ENCODE measurements at places on chromosomes 6 and 20.

DNA sequence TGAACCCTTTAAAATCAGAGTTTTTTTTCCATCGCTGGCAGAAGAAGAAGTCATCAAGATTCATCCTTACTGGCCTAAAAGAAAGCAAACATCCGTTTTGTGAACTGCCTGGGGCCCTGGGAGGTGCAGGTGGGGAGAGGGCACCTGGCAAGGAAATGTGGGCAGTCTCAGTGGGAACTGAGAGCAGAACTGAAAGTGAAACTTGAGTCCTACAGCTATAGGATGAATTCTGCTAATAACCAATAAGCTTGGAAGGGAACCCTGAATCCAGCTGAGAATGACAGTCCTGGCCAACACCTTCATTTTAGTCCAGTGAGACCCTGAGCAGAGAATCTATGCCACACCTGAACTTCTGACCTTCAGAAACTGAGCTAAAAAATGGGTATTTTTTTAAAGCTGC lies 130.1 kb upstream of the ASCC3 start:
- DNase-seq, result no peak

DNA sequence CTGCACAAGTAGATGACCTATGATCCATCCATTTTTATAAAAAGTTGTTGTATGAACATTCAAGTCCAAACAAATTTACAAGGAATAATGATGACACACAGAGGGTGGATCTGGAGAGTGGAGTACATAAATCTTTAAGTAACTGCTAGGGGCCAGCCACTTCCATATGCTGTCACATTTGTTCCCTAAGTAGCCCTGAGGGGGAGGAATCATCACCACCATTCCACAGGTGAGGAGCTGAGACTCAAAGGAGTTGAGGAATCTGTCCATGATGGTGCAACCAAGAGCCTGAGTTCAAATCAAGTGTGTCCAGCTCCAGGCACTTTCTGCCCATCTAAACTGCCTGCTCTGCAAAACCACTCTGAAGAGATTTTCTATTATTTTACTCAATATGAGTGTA lies 132.1 kb downstream of the AIG1 start:
- DNase-seq, result no peak

GRCh38 chr6:33700391-33701050 lies 11.0 kb downstream of the UQCC2 start:
- DNase-seq, result no peak

DNA sequence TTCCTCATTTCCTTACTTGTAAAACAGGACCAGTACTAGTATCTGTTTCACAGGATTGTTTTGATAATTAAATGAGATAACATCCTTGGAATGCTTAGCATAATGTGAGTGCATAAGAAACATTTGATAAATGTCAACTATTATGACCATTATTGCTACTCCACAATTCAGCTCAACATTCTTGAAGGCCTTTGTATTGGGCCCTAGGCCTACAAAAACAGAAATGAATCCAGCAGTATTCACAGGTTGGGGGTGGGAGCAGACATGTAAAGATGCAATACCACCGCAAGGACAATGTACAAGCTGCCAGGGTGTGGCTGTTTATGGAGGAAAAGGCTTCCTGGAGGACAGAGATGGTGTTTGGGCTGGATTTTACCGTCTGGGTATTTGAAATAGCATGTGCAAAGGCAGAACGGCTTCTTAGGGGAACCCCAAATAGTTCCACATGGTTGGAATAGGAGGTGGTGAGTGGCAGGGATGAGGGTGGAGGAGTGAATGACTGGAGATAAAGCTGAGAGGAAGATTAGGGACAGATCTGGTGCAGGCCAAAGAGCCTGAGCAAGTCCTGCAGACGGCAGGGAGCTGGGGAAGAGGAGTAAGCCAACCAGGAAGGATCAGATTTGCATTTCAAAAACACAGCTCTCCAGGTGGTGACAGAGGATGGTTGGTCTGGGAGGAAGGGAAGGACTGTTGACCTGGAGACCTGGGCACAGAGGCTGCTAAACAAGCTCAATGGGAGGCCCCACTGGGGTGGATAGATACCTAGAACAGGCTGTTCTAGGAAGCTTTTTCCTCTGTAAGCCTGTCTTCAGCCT lies 57.0 kb upstream of the EPB41L1 start:
- no peak for DNase-seq

DNA sequence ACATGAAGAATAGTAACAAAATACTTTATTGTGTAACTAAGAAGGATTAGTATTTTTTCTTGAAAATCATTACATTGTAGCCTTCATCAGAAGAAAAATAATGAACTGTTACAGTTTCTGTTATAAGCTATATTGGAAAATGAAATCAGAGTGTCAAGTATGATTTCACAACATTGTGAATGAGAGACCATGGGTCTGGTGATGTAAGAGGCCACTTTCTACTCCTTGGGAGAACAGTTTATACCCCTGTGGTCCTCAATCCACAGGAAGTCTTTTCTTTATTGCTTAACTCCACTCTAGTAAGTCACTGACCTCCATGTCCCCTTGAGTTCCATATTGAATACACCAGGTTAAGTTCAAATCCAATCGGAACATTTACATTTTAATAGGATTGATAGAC lies 218.7 kb upstream of the FERMT1 start:
- DNase-seq, result no peak

DNA sequence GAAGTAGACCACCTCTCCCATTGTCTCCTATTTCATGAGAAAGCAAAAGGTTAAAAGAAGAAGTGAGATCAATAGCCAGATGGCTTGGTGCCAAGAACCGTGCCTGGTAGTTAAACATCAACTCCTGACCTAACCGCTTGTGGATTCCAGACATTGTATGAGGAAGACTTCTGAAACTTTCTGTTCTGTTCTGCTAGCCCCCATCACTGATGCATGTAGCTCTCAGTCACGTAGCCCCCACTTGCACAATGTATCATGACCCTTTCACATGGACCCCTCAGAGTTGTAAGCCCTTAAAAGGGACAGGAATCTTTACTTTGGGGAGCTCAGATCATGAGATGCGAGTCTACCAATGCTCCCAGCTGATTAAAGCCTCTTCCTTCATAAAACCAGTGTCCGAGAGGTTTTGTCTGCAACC lies 301.2 kb downstream of the RNGTT start:
- peak; percentile 83 for DNase-seq

DNA sequence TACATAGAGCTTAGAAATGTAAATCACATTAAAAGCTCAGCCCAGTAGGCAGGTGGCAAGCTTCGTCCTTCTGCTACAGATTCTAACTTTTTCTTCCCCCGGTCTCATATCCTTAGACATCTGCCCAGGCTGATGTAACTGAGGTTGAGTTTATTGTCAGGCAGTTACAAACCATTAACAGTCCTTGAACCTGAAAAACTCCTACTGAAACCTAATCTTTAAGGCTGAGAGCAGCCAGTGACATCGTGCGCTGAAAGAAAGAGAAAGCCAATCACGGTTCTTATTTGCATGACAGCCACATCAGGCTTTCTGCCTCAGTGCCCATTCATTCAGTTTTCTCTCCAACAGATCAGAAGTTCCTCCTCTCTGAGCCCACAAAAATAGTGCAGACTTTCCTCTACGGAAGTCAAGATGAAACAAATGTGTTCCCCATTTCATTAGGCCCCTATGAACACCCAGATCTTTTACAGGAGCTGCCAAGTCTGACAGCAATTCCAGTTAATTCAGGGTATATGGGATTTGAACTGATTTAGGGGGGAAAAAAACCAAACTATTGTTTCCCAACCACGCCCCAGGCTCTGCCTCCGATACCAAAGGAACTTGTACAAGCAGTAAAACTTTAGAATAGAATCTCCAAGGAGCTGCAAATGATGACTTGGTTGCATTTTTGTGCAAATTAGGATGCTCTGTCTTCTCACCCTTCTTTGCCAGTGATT lies at the start of gene NHSL1:
Gene NHSL1 (minus strand): TSS at position 192 of the 716 bp plus-strand sequence. CDS start 204 bp downstream, outside the sequence.
- peak; percentile 92 for DNase-seq

GRCh38 chr6:134683783-134684422 lies 266.0 kb downstream of the ALDH8A1 start:
- DNase-seq, result no peak

- DNase-seq, result no peak
Measured at GRCh38 chr6:146871611-146872425, 273.0 kb downstream of the ADGB start.

DNA sequence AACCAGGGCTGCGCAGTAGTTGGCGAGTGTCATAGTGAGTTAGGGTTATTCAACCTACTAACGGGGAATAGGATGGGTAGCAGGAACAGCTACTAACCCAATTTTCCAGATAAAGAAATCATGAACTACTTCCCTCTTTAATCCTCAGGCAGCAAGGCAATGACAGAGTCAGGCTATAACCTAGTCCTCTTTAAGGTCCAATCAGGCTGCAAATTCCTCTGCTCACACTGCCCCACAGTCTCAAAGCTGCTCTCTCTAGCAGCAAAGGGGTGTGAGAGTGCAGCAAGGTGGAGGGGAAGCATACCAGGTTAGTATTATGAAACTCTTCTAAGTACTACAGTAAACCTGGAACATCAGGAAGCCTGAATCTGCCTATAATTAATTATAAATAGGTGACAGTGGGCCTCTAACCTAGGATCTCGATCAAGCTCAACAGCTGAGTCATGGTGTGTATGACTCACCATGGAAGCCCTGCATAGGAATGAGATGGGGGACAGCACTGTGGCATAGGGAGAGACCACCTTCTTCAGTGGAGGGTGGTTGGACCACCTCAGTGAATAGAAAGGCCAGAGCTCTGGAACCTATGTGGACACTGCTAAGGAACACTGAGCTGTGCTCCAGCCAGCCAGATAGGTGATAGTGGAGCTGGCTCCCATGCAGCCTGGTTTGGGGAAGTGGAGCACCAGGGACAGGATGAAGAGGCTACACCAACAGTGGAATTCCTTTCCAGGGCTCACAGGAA lies 7.9 kb downstream of the PEX6 start:
- DNase-seq, result peak; percentile 25

All from epithelial cell of proximal tubule (primary cell).